ENCODE measurements at places on chromosomes 2 and 18.

GRCh38 chr2:84640411-84640810 is 124.1 kb downstream of the DNAH6 start:
- no peak for DNase-seq

- DNase-seq: no peak
Observed at GRCh38 chr2:104804148-104804890, 49.6 kb upstream of the POU3F3 start.

- no peak for DNase-seq
Observed at GRCh38 chr2:71668326-71669057, 215.1 kb downstream of the DYSF start.

DNA sequence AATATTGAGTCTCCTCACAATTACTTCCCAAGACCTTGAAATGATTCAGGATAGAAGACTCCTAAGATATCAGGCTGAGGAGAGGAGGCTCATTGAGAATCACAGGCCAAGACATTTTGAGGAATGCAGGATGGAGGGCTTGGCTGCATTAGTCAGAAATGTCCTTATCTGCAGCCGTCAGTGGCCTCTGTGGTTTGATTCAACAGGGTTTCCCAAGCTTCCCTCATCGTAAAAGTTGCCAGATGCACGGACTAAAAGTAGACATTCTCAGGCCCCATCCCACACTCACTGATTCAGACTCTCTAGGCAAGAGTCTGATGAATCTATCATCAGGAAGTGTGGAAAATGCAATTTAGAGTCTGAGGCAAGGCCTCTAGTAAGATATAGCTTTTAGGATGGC is 34.0 kb upstream of the TMEM178A start:
- DNase-seq: no peak

DNA sequence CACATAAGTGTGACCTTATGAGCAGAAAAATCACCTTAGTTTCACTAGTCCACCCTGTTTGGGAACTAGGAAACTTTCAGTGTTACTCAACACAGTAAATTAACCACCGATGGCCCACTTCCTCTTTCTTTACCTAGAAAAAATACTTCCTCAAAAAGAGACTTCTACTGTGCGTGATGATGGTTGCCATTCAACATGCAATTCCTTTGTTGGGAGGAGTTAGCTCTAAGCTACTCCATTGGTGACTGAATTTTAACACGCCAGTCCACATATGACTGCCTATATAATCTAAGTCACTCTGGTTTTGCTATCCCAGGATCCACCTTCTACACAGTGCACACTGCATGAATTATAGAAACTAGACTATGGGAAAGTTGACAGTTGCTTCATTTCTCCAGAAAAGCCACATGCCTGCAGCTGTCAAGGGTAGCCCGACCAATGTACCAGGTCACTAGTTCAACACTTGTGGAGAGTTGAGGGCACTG is 47.8 kb upstream of the REG3G start:
- no peak for DNase-seq

- DNase-seq: no peak
Observed at GRCh38 chr18:1805521-1805920, 765.8 kb downstream of the METTL4 start.

DNA sequence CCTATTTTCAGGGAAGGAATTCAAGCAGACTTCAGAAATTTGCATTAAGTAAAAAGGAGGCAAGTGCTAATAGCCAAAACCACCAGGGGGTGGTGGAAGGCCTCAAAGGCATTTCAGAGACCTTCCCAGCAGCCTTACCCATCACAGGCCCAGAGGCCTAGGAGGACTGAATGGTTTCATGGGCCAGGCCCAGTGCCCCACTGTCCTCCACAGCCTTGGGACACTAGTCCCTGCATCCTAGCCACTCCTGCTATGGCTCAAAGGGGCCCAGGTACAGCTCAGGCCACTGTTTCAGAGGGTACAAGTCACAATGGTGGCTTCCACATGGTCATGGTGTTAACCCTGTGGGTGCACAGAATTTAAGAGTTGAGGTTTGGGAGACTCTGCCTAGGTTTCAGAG is 58.6 kb upstream of the CHAC2 start:
- no peak for DNase-seq

DNA sequence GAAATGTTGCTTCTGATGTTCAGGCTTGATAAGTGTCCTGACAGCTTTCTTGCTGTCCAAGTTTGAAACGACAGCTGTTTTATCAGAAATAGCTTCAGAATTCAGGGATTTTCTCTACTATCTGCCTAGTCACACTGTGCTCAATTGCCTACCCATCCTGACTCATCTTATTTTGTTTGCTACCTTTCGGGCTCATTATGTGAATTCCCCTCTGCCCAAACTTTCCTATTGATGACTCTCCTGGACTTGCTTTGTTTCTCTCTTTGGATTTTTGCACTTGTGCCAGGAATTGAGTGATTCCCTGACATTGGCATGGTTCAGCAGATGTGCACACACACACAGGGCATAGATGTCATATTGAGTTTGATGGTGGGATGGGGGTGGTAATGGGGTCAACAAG is 1052.6 kb upstream of the PIK3C3 start:
- no peak for DNase-seq

DNA sequence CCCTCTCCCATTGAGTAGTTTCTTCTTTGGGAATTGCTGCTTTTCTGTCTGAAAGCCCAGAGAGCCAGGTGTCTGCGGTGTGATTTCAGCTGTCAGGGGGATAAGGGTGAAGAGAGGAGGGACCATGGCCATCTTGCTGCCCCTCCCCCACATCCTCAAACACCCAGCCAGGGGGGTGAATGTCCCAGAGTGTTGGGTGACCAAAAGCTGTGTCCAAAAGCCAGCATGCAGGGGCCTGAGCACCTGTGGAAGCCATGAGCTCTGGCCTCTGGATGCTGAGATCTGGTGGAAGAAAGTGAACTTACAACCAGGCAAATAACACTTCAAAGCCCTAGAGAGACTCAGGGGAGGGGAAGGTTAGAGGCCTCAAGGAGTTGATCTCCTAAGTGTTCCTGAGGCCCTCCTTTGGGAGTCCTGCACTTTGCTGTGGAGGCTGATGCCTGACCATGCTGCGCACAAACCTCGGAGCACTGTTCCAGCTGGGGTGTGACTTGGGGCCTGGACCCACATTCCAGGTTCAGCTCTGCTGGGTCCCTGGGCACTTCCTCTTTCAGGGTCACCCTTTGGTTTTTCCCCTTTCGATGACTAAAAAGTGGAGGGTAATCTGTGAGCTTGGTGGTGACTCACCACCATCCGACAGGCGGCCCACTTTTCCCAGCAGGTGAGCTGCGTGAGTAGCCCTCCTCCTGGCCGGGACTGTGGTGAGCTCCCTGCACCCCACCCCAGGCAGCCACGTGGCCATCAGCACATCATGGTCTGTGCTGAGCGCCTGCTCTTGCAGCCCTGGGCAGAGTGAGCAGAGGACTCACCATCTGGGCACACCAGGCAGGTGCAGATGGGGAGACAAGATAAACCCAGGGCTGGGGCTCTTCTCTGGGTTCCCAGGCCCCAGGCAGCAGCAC is 66.8 kb upstream of the FOSL2 start:
- DNase-seq: no peak

DNA sequence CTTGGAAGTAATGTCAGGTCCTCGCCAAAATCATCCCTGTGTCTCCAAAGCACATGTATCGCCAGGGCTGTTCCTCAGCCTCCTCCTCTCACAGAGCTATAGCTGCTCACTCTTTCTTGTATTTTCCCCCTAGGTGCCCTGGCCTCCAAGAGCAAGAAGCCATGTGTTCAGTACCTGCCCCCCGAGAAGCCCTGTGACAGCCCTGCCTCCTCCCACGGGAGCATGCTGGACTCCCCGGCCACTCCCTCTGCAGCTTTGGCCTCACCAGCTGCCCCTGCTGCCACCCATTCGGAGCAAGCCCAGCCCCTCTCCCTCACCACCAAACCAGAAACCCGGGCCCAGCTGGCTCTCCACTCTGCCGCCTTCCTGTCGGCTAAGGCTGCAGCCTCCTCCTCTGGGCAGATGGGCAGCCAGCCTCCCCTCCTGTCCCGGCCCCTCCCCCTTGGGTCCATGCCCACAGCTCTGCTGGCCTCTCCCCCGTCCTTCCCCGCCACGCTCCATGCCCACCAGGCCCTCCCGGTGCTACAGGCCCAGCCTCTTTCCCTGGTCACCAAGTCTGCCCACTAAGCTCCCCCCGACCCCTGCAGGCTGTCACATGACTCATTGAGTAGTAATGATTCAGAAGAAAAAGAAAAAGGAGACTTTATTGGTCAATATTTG is 18.8 kb downstream of the TGOLN2 start:
- DNase-seq: no peak

DNA sequence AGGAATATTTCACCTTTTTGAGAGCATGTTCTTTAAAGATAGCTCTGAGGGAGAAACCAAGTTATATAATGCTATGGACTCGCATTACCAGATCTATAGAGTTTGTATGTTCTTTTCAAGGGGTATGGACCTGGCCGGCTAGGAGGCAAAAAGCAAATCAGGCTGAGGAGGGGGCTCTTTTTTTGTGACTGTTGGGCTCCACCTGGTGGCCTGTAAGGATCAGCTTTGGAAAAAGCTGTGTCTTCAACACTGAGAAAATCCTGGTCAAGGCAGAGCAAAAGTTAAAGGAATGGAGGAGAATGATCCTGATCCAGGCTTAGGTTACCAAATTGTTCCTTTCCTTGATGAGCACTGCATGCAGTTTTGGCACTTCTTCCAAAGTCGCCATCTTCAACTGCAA is 180.5 kb downstream of the DIS3L2 start:
- DNase-seq: no peak

DNA sequence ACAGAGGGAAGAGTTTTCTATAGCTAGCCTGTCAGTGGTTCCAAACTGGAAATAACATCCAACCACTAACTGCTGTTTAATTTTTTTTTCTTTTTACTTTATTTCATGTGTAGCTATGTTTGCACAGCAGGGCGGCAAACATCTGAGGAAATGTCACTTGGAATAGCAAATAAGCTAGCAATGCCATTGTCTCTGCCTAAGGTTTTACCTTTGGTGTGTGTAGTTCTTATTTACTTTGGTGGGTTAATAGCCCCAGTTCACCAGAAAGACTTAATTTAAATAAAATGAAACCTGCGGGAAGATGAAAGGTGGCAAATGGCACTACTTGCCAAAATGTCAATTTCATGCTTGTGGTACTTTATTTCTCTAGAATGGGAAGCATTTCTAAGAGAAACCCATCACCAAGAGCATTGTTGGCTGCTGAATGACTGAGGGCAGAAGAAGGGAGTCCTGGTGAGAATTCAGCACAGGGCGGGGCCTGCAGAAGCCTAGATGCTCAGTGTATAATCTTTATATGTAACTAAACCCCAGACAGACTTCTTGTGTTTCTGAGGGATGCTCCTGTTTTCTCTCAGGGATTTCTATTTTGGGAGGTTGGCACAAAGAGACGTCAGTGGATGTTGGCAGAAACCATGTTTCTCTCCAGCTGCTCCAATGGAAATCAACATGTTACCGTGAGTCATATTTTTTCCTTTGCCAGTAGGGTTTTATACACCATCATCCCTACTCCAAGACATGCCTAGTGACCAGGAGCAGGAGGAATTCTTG is 300.4 kb upstream of the NT5C1B start:
- no peak for DNase-seq

DNA sequence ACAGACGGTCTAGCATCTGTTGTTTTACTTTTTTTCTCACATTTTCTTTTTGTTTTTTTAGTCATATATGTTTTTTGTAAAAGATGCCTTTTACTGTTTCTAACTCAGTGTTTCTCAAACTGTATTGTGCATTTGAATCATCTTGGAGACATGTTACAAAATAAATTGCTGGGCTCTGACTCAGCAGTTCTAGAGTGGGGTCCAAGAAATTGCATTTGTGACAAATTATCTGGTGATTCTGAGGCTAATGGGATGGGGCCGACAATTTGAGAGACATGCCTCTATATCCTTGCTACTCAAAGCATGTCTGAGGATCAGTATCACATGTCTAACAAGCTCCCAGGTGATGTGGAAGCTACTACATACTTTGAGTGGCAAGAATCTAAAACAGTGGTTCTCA is 478.8 kb downstream of the PLCL1 start:
- DNase-seq: no peak

GRCh38 chr2:161980976-161981375 is 93.0 kb downstream of the DPP4 start:
- no peak for DNase-seq

GRCh38 chr2:190420801-190421200 is 12.6 kb downstream of the MFSD6 start:
- no peak for DNase-seq

- no peak for DNase-seq
Observed at GRCh38 chr2:163698857-163699256, 37.0 kb downstream of the FIGN start.

GRCh38 chr2:154914561-154914960 is 216.1 kb downstream of the KCNJ3 start:
- DNase-seq: no peak

DNA sequence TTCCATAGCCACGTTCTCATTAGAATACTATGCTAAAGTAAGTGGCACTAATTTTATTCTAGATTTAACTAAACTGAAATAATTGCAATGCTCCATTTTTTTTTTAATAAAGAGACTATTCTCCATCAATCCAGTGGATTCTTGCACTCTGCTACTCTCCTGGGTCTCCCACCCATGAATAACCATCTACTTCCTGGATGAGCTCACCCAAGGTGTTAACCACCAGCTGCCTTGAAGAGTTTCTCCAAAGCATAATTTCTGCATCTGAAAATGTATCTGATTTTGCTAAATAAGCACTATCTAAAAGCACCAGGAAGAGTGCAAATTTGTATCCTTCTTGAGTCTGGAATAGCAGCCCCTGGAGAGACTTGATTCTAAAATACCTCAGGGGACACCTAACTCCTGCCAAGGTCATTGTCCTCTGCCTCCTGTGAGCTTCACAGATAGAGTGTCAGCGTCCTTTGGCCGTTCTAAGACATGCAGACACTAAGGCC is 41.6 kb upstream of the SH3BP4 start:
- no peak for DNase-seq

- no peak for DNase-seq
Observed at GRCh38 chr2:152825834-152826233, 107.4 kb downstream of the ARL6IP6 start.

GRCh38 chr2:43472527-43473194 is 123.2 kb downstream of the THADA start:
- DNase-seq: no peak

DNA sequence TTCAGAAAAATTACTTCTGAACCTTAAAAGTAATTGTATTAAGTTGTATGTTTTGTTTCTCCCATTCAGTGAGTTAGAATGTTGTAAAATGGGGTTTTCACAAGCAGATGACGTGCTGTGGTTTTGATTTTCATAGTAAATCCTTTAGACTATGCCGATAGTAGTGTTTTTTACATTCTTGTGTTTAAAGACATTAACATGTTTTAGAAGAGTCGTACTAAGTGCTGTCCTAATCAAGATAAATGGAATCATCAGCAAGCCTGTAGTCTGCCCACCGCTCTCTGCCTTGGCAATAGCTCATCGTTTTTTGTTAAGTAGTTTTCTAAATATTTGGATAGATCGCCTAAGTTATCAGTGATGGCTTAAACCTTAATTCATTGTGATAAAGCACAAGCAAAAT is 21.5 kb downstream of the PKP4 start:
- DNase-seq: no peak

GRCh38 chr18:47931718-47932103 is 1.3 kb upstream of the SMAD2 start:
- DNase-seq: no peak

GRCh38 chr2:11103984-11104793 is 51.1 kb upstream of the SLC66A3 start:
- DNase-seq: no peak
